SHP77 treated with DMSO at 0.1 percent for 48 hours (cell line): ENCODE measurements at places on chromosomes 13 and 19.

- no peak for DNase-seq
Measured at GRCh38 chr19:35907377-35907745, 734 bp downstream of the TYROBP start.

DNA sequence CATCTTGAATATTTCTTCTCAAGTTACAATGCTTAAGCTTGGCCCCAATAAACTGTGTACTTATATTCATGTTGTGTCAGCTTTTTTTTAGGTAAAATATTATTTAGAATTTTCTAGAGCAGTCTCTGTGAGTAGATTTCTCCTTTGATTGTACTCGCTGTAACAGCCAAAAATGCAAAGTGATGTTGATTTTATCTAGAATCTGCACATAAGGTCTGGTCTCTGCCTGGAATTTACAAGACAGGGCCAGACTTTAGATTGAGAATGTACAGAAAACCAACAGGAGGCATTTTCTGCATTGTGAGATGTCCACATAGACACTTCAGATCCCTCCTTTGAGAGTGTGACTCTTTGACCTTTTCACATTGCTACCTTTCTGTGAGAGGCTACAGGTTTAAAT is 43.1 kb upstream of the ZNF681 start:
- no peak for DNase-seq

- DNase-seq = no peak
Measured at GRCh38 chr19:9799162-9799561, 19.7 kb downstream of the FBXL12 start.

- DNase-seq = no peak
Measured at GRCh38 chr19:55319785-55320184, 5.4 kb downstream of the TMEM150B start.
